Subcutaneous adipose tissue (tissue), 4 donors: ENCODE measurements at places on chromosomes 1 and 21. TPM values are rescaled to one million over a fixed set of nuclear protein-coding genes. Genes with fewer than 3 reads are reported as not detected.

KLHDC7A gene
- total RNA-seq: 1.3 TPM

SAMD11 gene
- total RNA-seq: not detected

CFHR2 gene
- total RNA-seq: not detected

FAM131C gene
- total RNA-seq: not detected

SUSD4 gene
- not detected for total RNA-seq

FAM72C gene
- total RNA-seq: not detected

COL18A1 gene
- total RNA-seq: 77.5 TPM

COL6A2 gene
- 1,493 TPM for total RNA-seq

SAMD13 gene
- total RNA-seq: 1.3 TPM

HSF2BP gene
- 0.94 TPM for total RNA-seq

CACNA1E gene
- total RNA-seq: 0.19 TPM

GJC2 gene
- 0.82 TPM for total RNA-seq
